ENCODE measurements at places on chromosomes 11 and 22.

DNA sequence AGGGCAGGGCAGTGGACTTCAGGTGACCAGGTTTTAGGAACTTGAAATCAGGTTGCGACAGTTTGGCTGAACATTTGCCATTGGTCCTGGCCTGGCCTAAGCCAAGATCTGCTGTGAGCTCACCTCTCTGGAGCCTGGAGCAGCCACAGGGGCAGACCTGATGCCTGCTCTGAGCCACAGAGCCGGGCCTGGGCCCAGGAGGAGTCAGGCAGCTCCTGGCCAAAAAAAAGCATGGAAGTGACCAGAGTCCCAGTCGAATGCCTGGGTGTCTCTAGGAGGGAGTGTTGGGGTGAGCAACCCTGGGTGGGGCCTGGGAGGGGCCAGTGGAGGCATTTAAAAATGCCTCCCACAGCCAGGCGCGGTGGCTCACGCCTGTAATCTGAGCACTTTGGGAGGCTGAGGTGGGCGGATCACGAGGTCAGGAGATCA is 6.0 kb upstream of the OMP start:
- no peak for DNase-seq

DNA sequence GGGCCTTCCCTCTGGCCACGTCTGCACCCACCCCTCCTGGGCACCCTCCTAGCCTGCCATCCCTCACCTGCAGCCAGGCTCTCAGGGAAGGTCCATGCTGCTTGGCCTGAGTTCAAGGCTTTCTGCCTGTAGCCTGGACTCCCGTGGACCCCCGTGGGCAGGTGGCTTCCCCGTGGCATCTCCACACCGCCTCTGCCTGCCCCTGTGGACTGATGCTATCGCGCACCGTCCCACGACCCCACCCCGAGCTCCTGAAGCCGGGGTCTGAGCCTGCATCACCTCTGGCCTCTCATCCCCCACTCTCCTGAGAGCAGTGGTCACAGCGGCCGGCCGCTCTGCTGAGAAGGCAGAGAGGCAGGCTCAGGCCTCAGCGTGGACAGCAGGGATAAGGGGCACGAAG is 4.5 kb downstream of the IFITM5 start:
- no peak for DNase-seq

- no peak for DNase-seq
Measured at GRCh38 chr11:120709808-120710207, 198.3 kb downstream of the GRIK4 start.

DNA sequence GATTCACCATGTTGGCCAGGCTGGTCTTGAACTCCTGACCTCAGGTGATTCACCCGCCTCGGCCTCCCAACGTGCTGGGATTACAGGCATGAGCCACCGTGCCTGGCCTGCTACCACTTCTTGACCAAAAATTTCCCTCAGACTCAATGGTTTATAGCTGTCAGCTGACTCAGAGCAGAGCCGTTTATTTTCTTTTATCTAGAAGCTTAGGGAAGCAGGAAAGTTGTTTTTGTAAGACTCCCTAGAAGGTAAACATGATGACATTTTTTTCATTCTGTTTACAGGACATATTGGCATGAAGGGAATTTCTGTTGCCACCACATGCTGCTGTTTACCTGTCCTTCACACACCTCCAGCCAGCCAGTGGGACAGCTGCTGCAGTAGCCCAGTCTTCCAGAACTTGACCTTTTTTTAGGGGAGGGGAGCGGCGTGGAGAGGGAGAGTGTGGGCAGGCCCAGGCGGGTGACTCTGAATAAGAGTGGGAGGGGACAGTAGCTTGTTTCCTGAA is 56.1 kb upstream of the PTPRJ start:
- no peak for DNase-seq

DNA sequence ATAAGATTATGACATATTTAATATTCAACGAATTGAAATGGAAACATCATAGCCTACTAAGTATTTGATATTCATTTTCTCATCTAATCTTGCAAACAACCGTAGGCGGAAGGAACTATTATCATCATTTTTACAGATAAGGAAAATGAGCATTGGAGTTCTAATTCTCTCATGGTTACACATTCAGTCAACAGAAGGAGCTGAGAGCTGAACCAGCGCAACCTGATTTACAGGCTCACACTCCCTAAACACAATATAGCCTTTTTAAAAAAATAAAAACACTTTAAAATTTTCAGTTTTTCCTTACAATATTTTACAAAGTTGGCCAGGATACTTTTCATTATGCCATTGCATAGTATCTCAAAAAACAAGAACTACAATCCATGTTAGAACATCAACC is 74.8 kb downstream of the APOL5 start:
- no peak for DNase-seq

DNA sequence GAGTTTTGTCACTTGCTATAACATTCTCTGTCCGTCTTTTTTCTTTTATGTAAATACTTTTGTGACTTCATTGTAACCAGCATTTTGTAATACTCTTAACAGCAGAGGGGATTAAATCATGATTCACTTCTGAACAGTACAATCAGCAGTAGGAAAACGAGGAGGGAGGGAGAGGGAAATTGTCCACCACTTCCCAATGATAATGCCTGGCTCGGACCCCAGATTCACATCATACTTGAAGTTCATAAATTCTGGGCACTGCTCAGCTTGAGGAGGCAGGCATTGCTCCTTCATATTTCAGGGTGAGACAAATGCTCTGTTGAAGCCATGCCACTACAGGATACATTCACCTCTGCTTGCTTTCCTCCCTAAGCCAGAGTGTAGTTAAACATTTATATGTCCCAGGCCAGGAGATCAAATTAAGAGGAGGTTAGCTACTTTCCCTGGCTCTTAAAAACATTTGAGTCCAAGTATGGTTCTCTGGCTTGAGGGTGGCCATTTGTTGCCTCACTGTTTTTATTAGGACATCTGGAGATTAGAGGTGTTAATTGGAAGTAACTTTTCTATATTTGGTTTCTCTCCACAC is 129.0 kb upstream of the LDLRAD3 start:
- no peak for DNase-seq

GRCh38 chr11:47383071-47383470 is 4.7 kb upstream of the SPI1 start:
- DNase-seq: no peak

DNA sequence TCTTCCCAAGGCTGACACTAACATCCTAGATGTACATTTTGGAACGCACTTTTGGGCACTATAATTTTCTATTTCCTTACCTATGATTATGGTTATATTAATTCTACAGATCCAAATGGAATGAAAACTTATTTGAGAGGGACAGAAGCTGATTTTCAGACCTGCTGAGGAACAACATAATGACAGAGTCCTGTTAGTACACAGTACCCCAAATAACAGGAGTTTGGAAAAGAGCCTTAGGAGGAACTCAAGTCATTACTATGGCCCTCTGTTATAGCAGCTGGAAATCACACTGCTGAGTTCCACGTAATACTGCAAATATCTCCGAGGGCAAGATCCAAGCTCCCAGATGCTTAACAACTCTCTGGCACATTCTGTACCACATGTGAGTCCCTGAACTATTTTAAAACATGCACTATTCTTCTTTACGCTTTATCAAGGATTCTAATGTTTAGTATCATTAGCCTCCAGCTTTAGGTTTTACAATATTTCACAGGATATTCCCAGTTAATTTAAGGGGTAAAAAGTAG is 1027.7 kb upstream of the CCDC90B start:
- DNase-seq: peak; percentile 69

GRCh38 chr22:23023294-23023693 is 47.0 kb upstream of the GNAZ start:
- DNase-seq: no peak

GRCh38 chr22:32777987-32778386 is 23.5 kb upstream of the TIMP3 start:
- no peak for DNase-seq

DNA sequence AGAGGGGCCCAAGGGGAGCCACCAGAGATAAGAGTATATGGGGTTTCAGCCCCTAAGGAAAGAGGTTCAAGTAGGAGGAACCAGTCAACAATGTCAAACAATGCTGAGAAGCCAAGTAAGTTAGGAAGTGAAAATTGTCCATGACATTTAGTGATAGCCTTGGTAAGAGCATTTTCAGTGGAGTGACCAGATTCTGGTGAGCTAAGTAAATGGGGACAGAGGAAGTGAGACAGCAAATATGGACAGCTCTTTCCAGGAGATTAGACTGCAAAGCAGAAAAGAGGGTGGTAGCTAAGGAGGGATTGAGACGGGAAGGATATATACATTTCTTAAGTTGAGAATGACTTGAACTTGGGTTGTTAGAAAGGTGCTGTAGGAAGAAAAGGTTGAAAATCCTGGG is 22.9 kb downstream of the POLD3 start:
- no peak for DNase-seq

Measured in spinal cord (tissue), 10 donors.